ENCODE measurements at places on chromosomes 6 and 20. TPM values are rescaled to one million over a fixed set of nuclear protein-coding genes. Genes with fewer than 3 reads are reported as not detected.

DNA sequence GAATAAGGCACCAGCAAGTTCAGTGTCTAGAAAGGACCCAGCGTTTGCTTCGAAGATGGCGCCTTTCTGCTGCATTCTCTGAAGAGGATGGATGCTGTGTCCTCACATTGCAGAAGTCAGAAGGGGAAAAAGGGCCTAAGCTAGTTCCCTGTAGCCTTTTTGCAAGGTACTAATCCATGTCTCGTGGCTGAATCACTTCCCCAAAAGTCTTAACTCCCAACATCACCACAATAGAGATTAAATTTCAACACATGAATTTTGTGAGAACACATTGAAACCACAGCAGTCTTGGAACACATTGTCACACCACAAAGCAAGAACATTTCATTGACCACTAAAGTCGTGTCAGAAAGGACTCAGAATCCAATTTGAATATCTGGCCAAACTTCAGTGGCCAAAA lies 42.1 kb downstream of the KLHL31 start:
- no peak for DNase-seq

GRCh38 chr20:51276296-51276695 lies 253.4 kb upstream of the KCNG1 start:
- DNase-seq = no peak

MAPK14 gene
- 40.5 TPM for polyA plus RNA-seq

DNA sequence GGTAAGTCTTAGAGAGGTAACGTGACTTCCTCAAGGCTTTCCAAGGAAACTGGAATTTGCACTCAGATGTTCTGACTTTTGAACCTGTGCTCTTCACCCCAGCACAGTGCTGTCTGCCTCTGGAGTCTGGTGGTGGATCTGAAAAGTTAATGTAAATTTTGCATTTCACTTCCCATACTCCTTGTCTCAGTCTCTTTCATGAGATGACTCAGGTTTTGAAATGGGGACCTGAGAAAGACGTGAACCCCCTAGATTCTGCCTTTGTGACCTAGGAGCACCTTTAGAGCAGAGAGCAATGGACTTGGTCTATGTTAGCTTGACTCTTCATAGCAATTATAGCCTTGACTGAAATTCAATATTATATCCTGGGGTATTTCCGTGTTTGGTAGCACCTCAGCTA lies 223.0 kb downstream of the QKI start:
- no peak for DNase-seq

- DNase-seq = peak; percentile 30
Measured at GRCh38 chr20:15917283-15917682, 656.0 kb downstream of the KIF16B start.

- DNase-seq = no peak
Measured at GRCh38 chr20:13286607-13287006, 65.5 kb downstream of the ISM1 start.

- DNase-seq = peak; percentile 49
Measured at GRCh38 chr6:144065213-144065660, 30.1 kb downstream of the SF3B5 start.

GRCh38 chr6:129130106-129130505 lies 247.2 kb downstream of the LAMA2 start:
- DNase-seq = no peak

GRCh38 chr20:13231031-13231752 lies 10.1 kb downstream of the ISM1 start:
- peak; percentile 18 for DNase-seq
